Neural crest cell (in vitro differentiated cells): ENCODE measurements at places on chromosomes 12 and 14.

- no peak for DNase-seq
These were observed 175.8 kb upstream of the ATP2B1 start for GRCh38 chr12:89884416-89884898.

DNA sequence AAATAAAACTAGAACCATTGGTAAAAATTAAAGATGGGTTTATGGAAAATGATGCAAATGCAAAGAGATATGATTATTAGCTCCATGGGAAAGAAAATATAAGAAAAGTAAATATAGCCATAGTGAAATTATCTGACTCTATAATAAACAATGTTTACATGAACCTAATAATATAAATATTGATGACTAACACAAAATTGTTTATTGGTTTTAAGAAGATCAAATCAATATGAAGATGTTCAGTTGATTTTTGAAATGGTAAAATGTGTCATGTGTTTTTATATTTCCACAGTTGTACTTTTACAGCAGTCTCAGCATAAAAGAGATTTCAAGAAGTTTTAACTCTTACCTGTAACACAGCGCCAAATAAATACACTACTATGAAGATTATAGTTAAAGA, 114.0 kb downstream of the SLC41A2 start:
- DNase-seq = no peak

- no peak for DNase-seq
These were observed 7.3 kb upstream of the C12orf50 start for GRCh38 chr12:88036353-88036965.

DNA sequence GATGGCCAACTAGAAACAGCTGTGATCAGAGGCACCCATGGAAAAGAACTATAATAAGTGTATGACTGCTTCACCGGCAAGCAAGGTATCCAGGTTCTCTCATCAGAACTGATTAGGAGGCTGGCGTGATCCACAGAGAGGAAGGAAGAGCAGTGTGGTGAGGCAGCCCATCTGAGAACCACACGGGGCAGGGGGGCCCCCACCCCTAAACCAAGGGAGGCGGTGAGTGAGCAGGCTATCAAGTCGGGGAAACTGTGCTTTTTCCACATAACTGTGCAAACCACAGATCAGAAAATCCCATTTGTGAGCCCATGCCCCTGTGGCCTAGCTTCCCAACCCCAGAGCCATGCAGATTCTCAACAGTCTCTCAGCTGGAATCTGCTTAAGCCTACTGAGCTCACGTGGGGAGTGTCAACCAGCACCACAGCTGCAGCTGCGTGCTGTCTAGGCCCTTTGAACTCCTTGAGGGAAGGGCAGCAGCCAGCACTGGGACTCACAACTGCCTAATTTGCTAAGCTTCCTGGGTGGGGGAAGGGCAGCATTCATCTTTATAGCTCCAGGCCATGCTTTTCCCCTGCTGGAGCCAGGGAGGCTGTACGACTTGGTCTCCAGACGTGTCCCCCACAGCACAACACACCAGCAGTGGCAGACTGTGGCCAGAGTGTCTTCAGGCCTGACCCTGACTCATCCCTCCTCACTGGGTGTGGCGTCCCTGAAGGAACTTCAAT, 444.4 kb upstream of the ATP2B1 start:
- peak; percentile 2 for DNase-seq

DNA sequence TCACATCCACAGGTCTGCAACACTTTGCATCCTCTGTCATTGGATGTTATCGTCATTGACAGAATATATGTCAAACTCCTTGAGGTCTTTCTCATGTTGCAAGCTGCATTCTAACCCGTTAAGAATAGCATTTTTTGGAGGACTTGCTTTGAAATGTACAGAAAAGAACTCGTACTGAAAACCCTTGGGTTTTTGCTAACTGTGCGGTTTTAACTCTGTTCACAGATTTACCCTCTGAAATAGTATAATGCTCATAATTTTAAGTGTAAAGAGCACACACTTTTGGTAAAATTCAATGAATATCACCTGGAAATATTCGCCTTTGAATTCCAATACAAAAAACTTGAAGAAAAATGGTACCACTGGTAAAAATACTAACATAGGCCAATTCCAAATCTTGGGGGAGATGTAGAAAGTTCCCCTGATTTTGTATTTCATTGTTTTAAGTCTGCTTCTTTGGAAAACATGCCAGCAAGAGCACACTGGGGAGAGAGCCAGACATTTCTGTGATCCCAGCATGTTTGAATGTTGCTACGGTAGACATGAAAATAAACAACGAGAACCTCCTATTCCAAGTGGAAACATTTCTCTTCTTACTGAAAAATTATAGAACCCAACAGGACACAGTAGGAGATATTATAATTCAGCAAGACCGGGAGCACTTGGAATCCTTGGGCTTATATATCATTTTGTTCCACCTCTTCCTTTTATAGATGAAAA, 446.0 kb downstream of the AEBP2 start:
- no peak for DNase-seq
